ENCODE measurements at places on chromosomes 12 and 14. TPM values are rescaled to one million over a fixed set of nuclear protein-coding genes. Genes with fewer than 3 reads are reported as not detected.

The FBXW8 gene
- 24.2 TPM for total RNA-seq

The HOXC13 gene
- total RNA-seq = 6.0 TPM

The NTS gene
- total RNA-seq = not detected

The ACVRL1 gene
- total RNA-seq = not detected

The GPD1 gene
- 0.37 TPM for total RNA-seq

The CLEC6A gene
- total RNA-seq = not detected

The PGAM5 gene
- total RNA-seq = 69.8 TPM

The ACSS3 gene
- not detected for total RNA-seq

The PTPRQ gene
- total RNA-seq = not detected

The NXPH4 gene
- total RNA-seq = 2.8 TPM

The PLEKHG7 gene
- total RNA-seq = not detected

The PCNX1 gene
- total RNA-seq = 55.6 TPM

The FBXO21 gene
- 33.4 TPM for total RNA-seq

The C12orf54 gene
- total RNA-seq = 1.9 TPM

The SLCO1B1 gene
- not detected for total RNA-seq

The BDKRB1 gene
- 0.51 TPM for total RNA-seq

The CCDC184 gene
- not detected for total RNA-seq

Data from MCF 10A (cell line).